ENCODE measurements at places on chromosomes 12 and 14.

- no peak for DNase-seq
Measured at GRCh38 chr12:44362947-44363346, 513.2 kb downstream of the NELL2 start.

DNA sequence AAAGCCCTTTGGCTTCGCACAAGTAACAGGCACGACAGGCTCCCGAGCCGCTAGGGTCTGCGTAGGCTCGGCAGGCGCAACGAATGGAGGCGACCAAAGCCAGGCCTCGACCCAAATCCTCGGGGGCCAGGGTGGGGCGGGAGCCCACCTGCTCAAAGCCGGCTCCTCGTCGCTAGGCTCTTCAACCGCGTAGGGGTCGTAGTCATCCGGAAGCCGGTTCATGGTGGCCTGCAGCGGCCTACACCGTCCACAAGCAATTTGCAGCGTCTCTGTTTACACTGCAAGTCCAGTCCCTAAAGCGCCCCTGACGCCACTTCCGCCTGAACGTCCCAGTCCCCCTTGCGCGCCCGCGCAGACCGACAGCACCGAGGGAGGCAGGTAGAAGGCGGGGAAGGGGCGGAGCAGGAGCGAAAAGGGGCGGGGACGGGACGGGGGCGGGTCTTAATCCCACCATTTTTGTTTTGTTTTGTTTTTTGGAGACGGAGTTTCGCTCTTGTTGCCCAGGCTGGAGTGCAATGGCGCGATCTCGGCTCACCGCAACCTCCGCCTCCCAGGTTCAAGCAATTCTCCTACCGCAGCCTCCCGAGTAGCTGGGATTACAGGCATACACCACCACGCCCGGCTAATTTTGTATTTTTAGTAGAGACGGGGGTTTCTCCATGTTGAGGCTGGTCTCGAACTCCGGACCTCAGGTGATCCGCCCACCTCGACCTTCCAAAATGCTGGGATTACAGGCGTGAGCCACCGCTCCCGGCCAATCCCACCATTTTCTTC is at the start of gene EAPP:
EAPP (minus strand) TSS at position 295 of the 774 bp plus-strand sequence; CDS start at position 222, 73 bp downstream.
- DNase-seq = peak; percentile 90

DNA sequence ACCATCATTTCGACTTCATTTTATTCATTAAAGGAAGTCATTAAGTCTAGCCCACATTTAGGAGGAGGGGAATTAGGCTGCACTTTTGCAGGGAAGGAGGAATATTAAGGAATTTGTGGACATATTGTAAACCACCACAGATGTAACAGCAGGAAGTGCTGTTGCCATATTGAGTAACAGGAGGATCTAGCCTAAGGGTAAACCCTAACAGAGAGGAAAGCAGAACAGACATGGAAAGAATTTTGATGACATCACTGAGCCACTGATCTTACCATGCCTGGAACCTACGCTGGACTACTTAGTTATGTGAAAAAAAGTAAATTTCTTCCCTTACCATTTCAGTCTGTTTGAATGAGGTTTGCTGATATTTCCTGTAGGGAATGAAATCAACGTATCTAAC is 100.7 kb upstream of the ATF7IP start:
- no peak for DNase-seq

DNA sequence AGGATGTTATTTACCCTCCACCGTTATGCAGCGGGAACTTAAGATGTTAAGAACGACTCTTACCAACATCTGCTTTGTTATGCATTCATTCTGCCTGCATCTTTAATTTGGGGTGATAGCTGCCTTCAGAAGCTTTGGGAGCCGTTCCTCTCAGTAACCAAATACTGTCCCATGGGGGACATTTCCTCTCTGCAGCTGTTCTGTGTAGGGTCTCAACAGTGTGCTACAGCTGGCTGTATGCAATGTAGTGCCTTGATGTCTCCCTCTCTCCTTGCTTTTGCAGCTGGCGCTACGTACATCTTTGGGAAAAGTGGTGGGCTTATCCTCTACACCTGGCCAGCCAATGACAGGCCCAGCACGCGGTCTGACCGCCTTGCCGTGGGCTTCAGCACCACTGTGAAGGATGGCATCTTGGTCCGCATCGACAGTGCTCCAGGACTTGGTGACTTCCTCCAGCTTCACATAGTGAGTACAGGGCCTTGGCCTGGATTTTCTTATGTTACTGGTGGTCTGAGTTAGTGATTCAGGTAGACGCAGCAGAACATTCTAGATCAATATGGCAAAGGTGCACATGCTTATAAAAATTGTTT is 744.3 kb downstream of the DIO2 start:
- DNase-seq = no peak

- DNase-seq = no peak
Measured at GRCh38 chr12:132209619-132210222, 65.5 kb downstream of the NOC4L start.

DNA sequence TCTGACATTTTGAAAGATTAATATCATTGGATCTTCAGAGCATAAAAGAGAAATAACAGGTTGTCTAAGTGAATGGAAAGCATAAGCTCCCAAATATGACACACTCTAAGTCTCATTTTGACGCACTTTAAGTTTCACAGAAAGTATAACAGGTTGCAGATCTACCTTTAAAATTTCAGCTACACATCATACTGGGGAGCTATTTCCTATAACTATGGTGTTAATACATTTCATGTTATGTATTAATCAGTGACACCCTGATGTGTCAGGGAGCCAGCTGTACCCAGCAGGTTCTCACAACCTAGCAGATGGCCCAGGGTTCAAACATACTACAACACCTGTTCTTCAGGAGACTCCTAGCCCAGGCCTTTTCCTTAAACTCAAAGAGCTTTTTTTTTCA is 31.1 kb upstream of the TMX1 start:
- no peak for DNase-seq

DNA sequence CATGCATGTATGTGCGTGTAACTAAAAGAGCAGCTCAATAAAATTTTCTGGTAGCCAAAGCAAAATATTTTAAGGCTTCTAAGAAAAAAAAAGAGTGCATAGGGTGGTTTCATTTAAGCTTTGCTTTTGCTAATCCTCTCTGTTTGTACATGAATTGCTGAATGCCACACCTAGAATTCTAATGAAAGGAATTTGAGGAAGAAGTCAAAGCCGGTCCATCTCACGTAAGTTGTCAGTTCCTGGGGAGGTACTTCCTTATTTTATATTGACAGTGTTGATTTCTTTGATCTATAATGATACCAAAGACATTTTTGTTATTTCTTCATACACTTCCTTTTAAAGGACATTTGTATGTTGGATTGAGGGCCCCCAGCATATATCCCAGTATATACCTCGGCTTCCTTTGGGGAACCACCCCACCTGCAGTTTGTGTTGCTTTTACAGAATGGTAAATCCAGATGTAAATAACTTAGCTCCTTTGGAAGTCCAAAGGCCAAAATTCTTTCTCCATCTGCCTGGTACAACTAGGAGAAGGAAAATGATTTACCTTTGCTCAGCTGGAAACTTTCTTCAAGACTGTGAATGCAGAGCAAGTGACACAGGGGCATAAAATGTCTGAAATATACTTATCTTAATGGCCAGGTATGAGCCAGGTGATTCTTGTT is 420.9 kb upstream of the ATP2B1 start:
- DNase-seq = no peak

DNA sequence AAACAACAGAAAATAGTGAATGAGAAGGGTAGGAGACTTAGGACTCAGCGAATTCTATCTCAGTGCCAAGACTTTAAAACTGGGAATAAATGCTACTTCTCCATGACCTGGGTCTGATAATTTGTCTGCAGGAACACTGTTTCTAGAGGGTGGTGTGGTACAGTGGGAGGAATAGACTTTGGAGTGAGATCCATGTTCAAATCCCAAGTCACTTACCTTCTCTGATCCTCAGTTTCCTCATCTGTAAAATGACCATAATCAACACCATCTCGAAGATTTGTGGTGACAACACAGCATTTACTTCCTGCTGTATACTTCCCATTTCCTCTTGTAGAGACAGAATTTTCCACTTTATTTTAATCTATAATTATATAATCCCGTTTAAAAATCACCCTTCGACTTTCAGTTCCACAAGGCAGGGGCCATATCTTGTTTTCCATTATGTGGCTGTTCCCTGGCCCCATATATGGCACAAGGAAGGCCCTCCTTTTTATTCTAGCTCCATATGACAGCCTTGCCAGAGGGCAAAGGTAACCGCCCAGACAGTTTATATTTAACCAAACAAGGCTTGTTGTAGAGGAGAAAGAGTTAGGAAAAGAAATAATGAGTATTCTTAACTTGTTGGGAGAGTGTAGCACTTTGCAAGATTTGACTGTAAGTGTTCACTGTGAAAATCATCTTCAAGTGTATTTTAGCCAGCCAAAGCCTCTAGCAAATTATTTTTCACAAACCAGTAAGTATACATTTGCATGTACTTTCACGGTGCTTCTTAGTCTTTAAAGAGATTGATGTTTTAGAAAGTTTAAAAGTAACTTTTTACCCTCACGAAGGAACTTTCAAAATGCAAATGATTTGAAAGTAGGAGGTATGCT is 243.1 kb downstream of the AKAP6 start:
- DNase-seq = no peak

DNA sequence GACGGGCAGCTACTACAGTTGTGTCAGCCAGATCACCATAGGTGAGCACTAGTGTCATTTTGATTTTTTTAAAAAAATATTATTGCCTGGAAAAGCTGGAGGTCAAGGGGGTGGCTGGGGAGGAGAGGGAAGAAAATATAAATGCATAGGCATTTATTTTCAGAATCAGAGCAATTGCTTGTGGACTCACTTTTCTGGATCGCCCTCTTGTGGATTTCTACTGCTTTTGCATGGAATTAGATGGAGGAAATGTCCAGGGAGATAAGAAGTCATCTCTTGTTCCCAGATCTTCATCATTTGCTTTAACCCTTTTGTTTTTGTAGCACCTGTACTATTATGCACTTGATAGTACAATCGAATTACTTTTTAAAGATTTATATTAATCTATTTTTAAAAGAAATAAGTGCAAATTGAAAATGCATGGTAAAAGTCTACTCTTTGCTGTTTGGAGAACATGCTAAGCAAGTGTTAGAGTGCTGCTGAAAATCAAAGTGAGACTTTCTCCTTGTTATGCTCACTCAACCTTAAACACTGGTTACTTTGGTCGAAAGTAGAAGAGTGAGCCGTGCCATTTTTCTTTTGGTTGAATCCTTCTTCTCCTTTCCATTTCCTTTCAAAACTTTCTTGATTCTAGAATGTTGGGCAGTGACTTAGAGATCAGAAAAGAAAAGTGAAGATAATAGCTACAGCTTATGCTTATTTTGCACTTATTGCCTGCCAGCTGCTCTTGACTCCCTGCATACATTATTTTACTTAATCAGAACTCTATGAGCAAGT is 60.6 kb upstream of the ANO4 start:
- no peak for DNase-seq

GRCh38 chr12:8561011-8561410 is 20.3 kb upstream of the CLEC4E start:
- no peak for DNase-seq

GRCh38 chr12:120264086-120264903 is 1.2 kb downstream of the PXN start:
- DNase-seq = no peak

- DNase-seq = no peak
Measured at GRCh38 chr12:25384038-25384892, 133.5 kb upstream of the KRAS start.

DNA sequence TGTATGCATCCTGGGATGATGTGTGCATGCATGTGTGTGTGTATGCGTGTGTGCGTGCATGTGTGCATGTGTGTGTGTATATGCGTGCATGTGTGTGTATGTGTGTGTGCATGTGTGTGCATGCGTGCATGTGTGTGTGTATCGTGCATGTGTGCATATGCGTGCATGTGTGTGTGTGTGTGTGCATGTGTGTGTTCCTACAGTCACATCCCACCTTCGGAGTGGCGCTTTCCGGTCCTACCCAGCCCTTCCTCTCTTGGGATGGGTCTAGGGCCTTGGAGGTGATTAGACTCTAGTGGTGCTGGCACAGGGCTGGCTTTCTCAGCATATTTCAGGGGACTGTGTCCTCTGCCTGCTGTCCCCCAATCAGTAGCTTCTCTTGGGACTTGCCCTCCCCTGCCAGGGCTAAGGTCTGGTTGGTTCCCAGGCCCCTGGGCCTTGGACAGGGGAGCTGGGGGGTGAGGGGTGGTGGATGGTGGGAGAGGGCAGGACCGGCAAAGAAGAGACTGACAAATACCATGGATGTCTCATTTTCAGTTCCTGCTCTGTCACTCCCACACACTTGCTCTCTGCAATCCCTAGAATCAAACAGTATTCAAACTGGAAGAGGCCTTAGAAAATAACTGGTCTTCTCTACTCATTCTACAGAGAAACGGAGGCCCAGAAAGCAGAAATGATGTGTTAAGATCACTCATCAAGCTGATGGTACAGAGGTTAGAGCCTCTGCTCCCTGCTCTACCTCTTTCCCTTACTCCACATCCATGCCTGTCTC is 21.9 kb upstream of the FAIM2 start:
- no peak for DNase-seq

DNA sequence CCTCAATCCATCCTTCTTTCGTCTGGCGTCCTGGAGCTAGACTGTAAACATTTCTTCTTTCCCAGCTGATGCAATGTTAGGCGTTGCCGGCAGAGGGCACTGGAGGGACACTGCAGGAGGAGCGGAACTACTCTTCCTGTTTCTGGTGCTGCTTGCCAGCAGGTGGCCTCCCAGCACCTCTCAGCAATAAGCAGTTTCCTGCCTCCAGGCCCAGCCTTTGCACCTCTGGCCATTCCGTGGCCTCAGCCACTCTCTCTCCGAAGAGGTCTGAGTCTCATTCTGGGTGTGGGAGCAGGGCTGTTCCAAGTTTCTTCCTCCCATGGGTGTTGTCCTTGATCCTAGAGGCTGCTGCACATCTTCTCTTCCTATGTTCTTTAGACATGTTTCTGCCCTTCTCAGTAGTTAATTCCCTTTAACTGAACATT is 7.5 kb upstream of the ASPG start:
- peak; percentile 99 for DNase-seq

DNA sequence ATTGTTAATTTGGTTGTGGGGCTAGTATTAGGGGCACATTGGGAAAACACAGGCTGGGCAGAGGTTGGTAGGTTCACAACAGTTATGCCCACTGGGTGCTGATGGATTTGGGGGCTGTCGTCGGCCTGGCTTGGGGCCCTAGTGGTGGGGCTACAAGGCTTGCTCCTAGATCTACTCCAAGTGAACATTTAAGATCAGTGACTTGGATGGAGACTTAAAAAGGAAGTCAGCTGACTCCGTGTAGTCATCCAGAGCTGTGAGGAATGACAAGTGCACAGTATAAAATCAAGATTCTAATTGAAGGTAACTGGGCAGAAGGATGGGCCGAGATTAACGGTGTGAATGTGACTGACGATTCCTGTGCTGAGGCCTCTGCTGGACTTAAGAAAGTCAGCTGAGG is 12.8 kb upstream of the NR4A1 start:
- no peak for DNase-seq

Data from H54 (cell line).